ENCODE measurements at places on chromosomes 2 and 18.

GRCh38 chr2:134217351-134217750 is 36.5 kb upstream of the MGAT5 start:
- DNase-seq, result no peak

DNA sequence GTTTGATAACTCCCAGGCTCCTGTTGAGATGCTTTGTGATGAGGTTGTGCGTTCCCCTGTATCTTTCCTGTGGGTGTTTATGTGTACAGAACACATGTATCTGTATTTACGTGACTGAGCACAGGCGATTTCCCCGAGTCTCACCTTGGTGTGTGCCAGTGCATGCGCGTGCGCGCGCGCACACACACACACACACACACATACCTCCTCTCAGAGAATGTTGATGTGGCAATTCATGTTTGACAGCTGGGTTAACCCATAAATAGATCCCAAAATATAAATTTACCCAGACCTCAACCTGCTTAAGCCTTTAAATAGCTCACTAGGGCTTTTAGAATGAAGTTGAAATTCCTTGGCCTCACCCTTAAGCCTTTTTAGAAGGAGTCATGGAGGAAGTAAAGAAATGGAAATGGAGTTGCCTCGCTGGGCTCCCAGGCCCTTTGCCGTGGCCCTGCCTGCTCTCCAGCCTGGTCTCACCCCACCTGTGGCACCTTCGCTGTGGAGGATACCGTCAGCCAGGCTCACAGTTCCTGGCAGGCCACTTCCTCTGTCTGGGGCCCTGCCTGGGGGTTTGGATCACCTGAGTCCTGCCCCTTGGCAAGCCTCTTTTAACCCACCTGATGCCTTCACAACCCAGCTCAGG is 20.3 kb downstream of the AGAP1 start:
- no peak for DNase-seq

- no peak for DNase-seq
These were observed 27.8 kb downstream of the ID2 start for GRCh38 chr2:8709611-8710010.

DNA sequence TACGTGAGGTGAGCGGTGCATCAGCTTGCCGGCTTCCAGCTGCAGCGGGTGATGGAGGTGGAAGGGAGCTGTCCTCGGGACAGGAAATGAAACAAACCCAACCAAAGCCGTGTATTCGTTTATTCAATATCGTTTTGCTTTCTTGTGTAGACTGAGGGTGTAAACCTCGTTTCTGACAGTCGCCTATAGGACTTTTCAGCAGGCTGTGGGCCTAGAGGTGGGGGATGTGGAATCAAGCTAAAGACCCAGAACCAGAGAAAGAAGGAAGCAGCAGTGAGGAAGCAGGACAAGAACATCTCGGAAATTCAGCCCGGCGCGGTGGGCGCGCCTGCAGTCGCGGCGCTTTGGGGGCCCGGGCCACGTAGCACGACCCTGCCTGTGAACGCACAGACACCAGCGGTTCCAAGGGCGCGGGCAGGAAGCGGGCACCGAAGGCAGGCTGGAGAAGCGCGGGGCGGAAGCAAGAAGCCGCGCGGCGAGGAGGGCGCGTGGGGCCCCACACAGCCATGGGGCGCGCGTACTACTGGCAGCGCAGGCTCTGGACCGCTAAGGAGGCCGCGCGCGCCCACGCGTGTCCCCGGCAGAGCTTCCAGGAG is 755 bp upstream of the ATP9B start:
- DNase-seq, result peak; percentile 10

DNA sequence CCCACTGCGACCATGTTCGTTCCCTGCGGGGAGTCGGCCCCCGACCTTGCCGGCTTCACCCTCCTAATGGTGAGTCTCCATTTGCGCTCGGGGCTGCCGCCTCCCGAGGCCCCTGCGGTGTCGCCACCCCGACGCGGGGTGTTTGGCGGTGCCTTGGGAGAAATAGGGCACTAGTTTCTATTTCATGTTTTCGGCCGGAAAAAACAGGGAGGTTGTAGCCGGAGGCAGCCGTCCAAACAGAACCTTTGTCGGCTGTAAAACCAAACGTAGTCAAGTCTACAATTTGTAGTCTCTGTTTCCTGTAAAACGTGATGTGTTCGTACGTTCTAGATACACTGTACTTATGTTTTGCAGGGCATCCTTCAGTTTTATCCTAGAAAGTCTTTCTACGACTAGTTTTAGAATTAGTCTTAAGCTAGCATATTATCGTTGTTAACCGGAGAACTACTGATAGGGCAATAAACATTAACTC is 290 bp downstream of the PSMG2 start:
- DNase-seq, result no peak

DNA sequence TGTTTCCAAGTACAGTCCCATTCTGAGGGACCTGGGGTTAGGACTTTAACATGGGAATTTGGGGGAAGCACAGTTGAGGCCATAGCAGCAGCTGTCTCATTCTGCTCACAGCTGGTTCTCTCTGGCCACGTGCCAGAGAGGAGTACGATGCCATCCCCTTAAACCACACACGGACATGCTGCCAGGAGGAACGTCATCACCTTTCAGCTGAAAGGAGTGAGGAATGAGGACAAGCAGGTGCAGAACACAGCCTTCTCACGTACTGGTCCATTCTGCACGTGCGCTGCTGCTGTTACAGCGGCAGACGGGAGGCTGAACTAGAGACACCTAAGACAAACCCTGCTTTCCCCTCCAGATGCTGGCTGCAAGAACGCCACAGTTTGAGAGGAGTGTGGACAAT is 33.5 kb downstream of the ODC1 start:
- DNase-seq, result no peak

DNA sequence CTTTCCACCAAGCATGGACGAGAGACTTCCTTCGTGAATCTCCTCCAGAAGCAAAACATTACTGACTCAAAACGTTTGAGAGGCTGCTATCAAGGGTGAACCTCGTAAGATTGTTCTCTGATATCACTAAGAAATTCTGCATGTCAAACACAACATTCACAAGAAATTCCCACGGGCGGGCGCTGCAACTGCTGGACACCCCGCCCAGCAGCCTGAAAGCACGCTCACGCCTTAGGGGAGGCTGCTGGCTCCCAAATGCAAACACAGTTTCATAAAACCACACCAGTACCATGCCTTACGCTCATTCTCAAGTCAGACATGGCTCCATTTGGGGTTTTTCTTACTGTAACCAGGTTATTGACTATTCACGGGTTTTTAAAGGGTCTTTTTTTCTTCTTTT is 39.0 kb downstream of the MBP start:
- DNase-seq, result no peak

All from Caki2 (cell line).